ENCODE measurements at places on chromosomes 2 and 18.

- no peak for DNase-seq
Measured at GRCh38 chr18:1760901-1761300, 810.4 kb downstream of the METTL4 start.

GRCh38 chr2:186617148-186617547, 27.3 kb downstream of the ITGAV start:
- DNase-seq = no peak

- DNase-seq = no peak
Measured at GRCh38 chr2:236545248-236545658, 24.4 kb upstream of the ACKR3 start.

GRCh38 chr2:98835831-98836385, 100.1 kb downstream of the CRACDL start:
- no peak for DNase-seq

- DNase-seq = no peak
Measured at GRCh38 chr2:37739153-37739552, 67.7 kb upstream of the CDC42EP3 start.
